ENCODE measurements at places on chromosomes 3 and 15.

DNA sequence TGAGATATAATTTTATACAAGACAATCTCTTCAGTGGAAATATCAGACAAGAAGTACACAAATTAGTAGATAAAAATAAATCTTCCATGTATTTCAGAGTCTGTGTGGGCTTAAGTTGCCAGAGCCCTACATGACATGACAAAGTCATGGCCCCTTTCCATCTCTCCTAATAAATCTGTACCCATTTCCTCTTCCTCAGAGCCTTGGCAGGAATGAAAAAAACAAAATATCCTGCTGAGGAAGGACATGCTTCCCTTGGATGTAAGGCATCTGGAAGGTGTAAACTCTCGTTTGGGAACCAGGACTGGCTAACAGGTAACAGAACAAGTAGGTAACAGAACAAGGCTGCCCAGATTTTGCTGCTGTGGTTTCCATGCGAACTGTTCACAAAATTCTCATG, 148.1 kb downstream of the SNRK start:
- DNase-seq = no peak

GRCh38 chr3:64086479-64087252, 63.4 kb upstream of the PSMD6 start:
- no peak for DNase-seq

DNA sequence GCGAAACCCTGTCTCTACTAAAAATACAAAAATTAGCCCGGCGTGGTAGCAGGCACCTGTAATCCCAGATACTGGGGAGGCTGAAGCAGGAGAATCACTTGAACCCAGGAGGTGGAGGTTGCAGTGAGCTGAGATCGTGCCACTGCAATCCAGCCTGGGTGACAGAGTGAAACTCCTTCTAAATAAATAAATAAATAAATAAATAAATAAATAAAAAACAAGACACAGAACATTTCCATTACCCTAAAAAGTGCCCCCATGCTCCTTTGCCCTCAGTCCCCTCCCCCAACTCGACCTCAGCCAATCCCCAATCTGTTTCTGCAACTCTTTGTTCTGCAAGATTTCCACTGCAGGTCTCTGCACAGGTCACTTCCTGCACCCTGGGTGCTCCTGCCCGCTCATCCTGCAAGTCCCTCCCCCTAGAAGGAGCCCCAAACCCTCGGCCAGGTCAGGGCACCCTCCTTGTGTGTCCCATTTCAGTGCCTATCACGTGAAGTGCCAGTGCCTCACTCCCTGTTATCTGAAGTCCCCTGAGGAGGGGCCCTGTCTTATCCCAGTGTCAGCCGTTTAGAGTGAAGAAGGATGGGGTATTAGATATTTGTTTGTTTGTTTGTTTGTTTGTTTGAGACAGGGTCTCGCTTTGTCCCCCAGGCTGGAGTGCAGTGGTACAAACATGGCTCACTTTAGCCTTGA, 1.1 kb downstream of the FAM240A start:
- no peak for DNase-seq

DNA sequence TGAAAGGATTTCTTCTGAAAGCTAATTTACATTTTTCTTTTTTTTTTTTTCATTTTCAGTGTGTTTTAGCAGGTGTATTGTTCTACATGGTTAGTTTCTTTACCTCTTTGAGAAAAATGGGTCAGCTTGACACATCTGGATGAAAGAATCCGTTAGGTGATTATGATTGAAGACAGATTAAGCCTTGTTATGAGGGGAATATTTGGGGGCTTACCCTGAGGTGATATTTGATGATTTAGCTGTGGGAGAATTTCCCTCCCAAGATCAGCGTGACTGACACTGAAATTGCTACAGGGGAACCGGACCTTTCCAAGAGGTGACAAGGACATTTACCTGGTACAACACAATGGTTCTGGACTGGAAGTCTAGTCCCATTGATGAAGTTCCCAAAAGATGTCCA, 147.5 kb downstream of the NFKBIZ start:
- DNase-seq = no peak

DNA sequence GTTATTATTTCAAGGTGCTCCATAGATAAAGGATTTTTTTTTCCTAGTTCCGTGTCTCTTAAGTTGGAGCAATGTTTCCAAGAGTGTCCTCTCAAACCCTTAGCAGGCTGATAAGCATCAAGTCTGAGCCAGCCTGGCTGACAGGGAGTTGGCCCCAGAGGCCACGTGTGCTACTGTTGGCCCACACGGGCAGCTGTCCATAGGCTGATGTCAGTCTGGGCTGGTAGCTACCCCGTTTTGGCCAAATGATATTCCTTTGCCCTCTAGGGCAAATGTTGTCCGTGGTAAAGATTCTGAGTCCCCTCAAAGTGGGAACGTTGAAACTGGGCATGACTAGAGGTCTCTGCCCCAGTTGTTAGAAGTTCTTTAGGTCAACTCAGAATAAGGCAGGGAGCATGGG, 99.4 kb downstream of the FLNB start:
- no peak for DNase-seq

Measured in cortex of kidney (tissue), 1 donor.